ENCODE measurements at places on chromosomes 5 and 9. TPM values are rescaled to one million over a fixed set of nuclear protein-coding genes. Genes with fewer than 3 reads are reported as not detected.

DNA sequence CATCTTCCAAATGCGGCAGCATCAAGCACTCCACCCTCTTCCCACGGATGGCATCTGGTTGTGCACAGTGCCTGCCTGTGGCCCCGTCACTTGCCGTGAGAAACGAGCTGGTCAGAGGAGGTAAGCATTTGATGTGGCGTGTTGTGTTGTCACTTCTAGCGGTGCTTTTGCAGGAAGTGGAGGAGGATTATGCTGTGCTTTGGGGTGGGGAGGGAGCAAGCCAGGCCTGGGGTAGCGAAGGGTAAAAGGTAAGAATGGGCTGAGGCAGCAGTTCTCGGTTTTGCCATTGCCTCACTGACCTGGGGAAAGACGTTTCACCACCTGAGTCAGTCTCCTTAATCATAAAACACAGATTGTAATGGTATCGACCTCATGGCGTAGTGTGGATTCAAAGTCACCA is 2.3 kb upstream of the POMT1 start:
- no peak overlapping the region for H3K27ac ChIP-seq
- H3K4me1 ChIP-seq: peaks cover 6% of the 10 kb centered on the region
- H3K4me3 ChIP-seq: no peak overlapping the region
- DNase-seq: no peak

- H3K27me3 ChIP-seq: no peaks in the 10 kb centered on the region
- no peaks in the 10 kb centered on the region for H3K36me3 ChIP-seq
- H3K27ac ChIP-seq: no peak overlapping the region
- no peak overlapping the region for H3K4me3 ChIP-seq
Measured at GRCh38 chr5:72015103-72015548, 92.1 kb upstream of the MAP1B start.

PCDHGA2 gene
- total RNA-seq: 0.23 TPM

GRCh38 chr5:136132087-136132486 is 558 bp upstream of the SMAD5 start:
- peaks cover 8% of the 10 kb centered on the region for H3K4me1 ChIP-seq
- H3K36me3 ChIP-seq: no peaks in the 10 kb centered on the region
- peak overlapping the region; percentile 94 for H3K4me3 ChIP-seq
- H3K27me3 ChIP-seq: no peaks in the 10 kb centered on the region
- DNase-seq: no peak

GRCh38 chr9:14396171-14396570 is 82.2 kb upstream of the NFIB start:
- no peak overlapping the region for H3K27ac ChIP-seq
- no peak for DNase-seq
- no peaks in the 10 kb centered on the region for H3K4me1 ChIP-seq
- no peak overlapping the region for H3K4me3 ChIP-seq
- no peaks in the 10 kb centered on the region for H3K36me3 ChIP-seq

CDX1 gene
- not detected for total RNA-seq

- no peak overlapping the region for H3K4me3 ChIP-seq
- no peaks in the 10 kb centered on the region for H3K4me1 ChIP-seq
- DNase-seq: no peak
- H3K27me3 ChIP-seq: no peaks in the 10 kb centered on the region
- H3K36me3 ChIP-seq: no peaks in the 10 kb centered on the region
Measured at GRCh38 chr9:136745389-136746154, 2.8 kb downstream of the LCN6 start.

GRCh38 chr5:107673368-107674136 is 2.8 kb upstream of the EFNA5 start:
- H3K4me1 ChIP-seq: peaks cover 51% of the 10 kb centered on the region
- peaks cover 5% of the 10 kb centered on the region for H3K27me3 ChIP-seq
- peak overlapping the region; percentile 22 for H3K4me3 ChIP-seq
- no peak overlapping the region for H3K27ac ChIP-seq
- peak; percentile 82 for DNase-seq
- no peaks in the 10 kb centered on the region for H3K36me3 ChIP-seq

FAM200C gene
- 2.9 TPM for total RNA-seq

- no peak for DNase-seq
- H3K27me3 ChIP-seq: no peaks in the 10 kb centered on the region
- H3K4me3 ChIP-seq: no peak overlapping the region
- H3K36me3 ChIP-seq: no peaks in the 10 kb centered on the region
- H3K27ac ChIP-seq: no peak overlapping the region
- H3K4me1 ChIP-seq: no peaks in the 10 kb centered on the region
Measured at GRCh38 chr5:127079994-127080491, 6.7 kb upstream of the C5orf63 start.

LCN15 gene
- not detected for total RNA-seq

ELAVL2 gene
- 0.19 TPM for total RNA-seq

- no peak overlapping the region for H3K4me3 ChIP-seq
- no peak overlapping the region for H3K27ac ChIP-seq
- DNase-seq: no peak
- no peaks in the 10 kb centered on the region for H3K4me1 ChIP-seq
- no peaks in the 10 kb centered on the region for H3K27me3 ChIP-seq
Measured at GRCh38 chr5:176884571-176884890, 14.6 kb downstream of the HK3 start.

OCLN gene
- 25.9 TPM for total RNA-seq

DNA sequence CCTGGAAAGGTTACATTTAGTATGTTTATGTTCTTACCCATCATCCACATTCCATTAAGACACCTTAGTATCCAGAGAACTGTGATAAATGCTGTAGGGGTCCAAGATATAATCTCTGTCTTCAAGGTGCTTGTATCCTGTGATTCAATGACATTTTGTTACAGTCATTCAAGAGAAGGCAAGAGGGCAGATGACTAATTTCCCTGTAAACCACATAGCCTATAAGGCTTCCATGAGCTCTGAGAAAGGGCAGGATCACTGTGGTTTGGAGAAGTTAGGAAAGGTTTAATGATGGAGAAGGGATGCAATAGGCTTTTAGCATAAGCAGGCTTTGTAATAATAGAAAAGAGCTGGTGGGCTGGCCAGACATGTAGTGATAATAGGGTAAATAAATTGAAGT is 40.0 kb downstream of the PAPPA start:
- no peaks in the 10 kb centered on the region for H3K27me3 ChIP-seq
- no peak overlapping the region for H3K27ac ChIP-seq
- no peaks in the 10 kb centered on the region for H3K36me3 ChIP-seq
- no peak for DNase-seq
- H3K4me3 ChIP-seq: no peak overlapping the region
- peaks cover 3% of the 10 kb centered on the region for H3K4me1 ChIP-seq

GRCh38 chr9:35858458-35858857 is 11.7 kb downstream of the OR13J1 start:
- H3K27ac ChIP-seq: no peak overlapping the region
- no peaks in the 10 kb centered on the region for H3K4me1 ChIP-seq
- H3K36me3 ChIP-seq: no peaks in the 10 kb centered on the region
- DNase-seq: no peak

QRFP gene
- not detected for total RNA-seq

- H3K27ac ChIP-seq: no peak overlapping the region
- H3K36me3 ChIP-seq: no peaks in the 10 kb centered on the region
- no peak for DNase-seq
- H3K4me1 ChIP-seq: no peaks in the 10 kb centered on the region
- no peaks in the 10 kb centered on the region for H3K27me3 ChIP-seq
Measured at GRCh38 chr5:95327211-95327610, 42.3 kb upstream of the MCTP1 start.

DNA sequence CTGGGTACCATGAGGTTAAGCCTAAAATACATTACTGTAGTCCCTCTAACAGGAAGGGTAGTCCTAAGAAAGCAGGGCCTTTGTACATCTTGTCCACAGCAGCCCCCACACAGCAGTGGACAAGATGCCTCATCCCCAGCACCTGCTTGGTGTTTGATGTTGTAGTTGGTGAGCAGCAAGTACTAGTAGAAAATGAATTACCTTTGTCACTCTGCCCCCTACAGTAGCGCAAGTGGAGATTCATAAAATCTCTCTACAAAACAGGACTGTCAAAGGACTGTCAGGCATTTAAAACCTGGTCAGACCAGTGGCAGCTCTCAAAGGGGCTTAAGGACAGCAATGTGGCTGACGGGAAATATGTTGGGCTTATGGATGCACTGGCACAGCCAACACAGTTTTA is 122.5 kb downstream of the TMEM174 start:
- H3K27me3 ChIP-seq: peaks cover 8% of the 10 kb centered on the region
- H3K27ac ChIP-seq: no peak overlapping the region
- peaks cover 11% of the 10 kb centered on the region for H3K4me1 ChIP-seq
- H3K4me3 ChIP-seq: no peak overlapping the region

TLX3 gene
- total RNA-seq: not detected

- DNase-seq: no peak
- no peaks in the 10 kb centered on the region for H3K4me1 ChIP-seq
- H3K36me3 ChIP-seq: no peaks in the 10 kb centered on the region
- no peaks in the 10 kb centered on the region for H3K27me3 ChIP-seq
- H3K4me3 ChIP-seq: no peak overlapping the region
Measured at GRCh38 chr5:124341066-124341858, 405.2 kb downstream of the ZNF608 start.

DNA sequence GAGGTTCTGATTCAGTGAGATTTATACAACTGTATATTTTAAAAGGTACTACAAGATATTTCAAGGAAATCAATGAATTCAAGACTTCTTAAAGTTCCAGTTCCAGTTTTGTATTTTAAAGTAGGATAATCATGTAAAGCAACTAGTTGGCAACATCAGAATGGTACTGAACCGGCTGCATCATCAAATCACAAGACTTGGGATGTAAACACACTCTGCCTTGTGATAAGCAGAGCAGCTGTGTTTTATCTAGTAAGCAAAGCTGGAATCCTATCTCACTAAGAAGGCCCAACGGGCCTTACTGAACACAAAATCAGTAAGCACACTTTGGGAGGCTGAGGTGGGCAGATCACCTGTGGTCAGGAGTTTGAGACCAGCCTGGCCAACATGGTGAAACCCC is 327.2 kb upstream of the NREP start:
- no peaks in the 10 kb centered on the region for H3K36me3 ChIP-seq
- H3K4me3 ChIP-seq: no peak overlapping the region
- H3K27me3 ChIP-seq: no peaks in the 10 kb centered on the region
- DNase-seq: no peak
- no peak overlapping the region for H3K27ac ChIP-seq
- H3K4me1 ChIP-seq: no peaks in the 10 kb centered on the region

GRCh38 chr5:143440448-143441115 is 37.1 kb upstream of the NR3C1 start:
- no peaks in the 10 kb centered on the region for H3K27me3 ChIP-seq
- H3K4me3 ChIP-seq: no peak overlapping the region
- no peak overlapping the region for H3K27ac ChIP-seq

PCDHGA8 gene
- 0.75 TPM for total RNA-seq

MRPS27 gene
- 38.3 TPM for total RNA-seq

GRCh38 chr5:140251527-140251973 is 51.4 kb downstream of the PFDN1 start:
- H3K27ac ChIP-seq: no peak overlapping the region
- no peak for DNase-seq
- H3K36me3 ChIP-seq: peaks cover 11% of the 10 kb centered on the region
- no peaks in the 10 kb centered on the region for H3K27me3 ChIP-seq
- no peak overlapping the region for H3K4me3 ChIP-seq
- H3K4me1 ChIP-seq: peaks cover 2% of the 10 kb centered on the region

DNA sequence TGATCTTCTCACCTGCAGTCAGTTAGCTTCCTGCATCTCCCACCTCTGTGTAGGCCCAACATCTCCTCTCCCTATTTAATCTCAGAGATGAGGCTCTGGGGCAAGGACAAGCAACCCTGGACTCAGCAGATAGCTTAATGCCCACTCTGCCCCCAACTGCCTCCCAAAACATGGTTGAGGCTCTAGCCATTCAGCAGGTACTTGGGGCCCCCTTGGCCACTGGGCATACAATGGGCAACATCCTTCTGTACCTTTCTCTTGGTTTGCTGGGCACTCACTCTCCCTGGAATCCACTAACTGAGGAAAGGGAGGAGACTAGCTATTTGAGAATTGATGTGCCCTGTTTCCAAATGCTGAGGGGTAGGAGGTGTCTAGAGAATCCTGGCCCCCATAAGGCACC is 9.4 kb downstream of the IGIP start:
- DNase-seq: no peak
- no peaks in the 10 kb centered on the region for H3K4me1 ChIP-seq
- no peak overlapping the region for H3K4me3 ChIP-seq
- H3K27ac ChIP-seq: no peak overlapping the region
- H3K27me3 ChIP-seq: no peaks in the 10 kb centered on the region

PRUNE2 gene
- 4.5 TPM for total RNA-seq

DNA sequence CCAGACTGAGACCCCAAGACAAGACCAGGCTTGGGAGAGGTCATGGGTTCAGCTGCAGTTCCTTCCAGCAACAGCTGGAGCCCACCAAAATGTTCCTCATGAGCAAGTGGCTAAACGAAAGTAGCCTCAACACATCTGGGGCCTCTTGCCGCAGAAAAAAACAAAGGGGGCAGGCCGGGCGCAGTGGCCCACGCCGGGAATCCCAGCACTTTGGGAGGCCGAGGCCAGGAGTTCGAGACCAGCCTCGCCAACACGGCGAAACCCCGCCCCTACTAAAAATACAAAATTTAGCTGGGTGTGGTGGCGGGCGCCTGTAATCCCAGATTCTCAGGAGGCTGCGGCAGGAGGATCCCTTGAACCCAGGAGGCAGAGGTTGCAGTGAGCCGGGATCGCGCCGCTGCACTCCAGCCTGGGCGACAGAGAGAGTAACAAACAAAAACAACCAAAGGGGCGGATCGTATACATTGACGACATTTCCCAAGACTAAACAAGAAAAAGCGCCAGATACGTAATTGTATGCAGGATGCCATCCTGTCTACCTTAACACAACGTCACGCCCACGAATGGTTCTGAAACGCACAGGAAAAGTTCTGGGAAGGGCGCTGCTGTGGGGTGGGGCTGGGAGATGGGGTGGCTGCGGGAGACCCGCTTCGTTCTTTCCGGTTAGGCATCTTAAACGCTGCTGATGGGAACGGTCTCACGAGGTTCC is 1.7 kb downstream of the INPP5E start:
- peaks cover 14% of the 10 kb centered on the region for H3K4me1 ChIP-seq
- H3K27ac ChIP-seq: peak overlapping the region; percentile 32
- DNase-seq: no peak
- H3K4me3 ChIP-seq: no peak overlapping the region

DNA sequence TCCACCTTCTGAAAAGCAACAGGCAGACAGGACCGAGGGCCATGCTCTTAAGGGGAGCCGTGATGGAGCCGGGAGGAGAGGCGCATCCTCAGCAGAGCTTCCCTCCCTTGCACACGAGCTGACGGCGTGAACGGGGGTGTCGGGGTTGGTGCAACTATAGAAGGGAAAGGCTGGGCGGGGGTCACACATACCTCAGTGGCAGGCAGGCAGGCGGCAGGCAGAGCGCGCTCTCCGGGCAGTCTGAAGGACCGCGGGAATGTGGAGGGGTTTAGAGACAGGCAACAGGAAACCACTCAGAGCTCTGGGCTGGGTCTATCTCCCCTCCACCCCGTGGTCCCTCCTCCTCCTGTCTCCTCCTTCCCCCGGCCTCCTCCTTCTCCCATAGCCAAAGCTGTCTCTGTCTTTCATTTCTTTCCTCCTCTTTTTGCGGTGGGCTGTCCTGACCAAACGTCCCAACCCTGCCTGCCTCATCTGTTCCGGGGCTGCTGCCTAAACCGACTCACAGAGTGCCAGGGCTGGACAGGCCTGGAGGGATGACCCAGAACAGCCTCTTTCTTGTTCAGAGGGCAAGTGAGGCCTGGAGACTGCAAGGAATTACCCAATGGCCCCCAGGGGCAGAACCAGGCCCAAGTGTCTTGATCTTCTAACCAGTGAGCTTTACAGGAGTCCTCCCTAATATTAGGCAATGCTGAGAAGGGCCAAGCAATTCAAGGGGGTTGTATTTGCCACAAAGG is at the start of gene SPARC:
TSS of gene SPARC (minus strand) at position 242 of the 734 bp plus-strand sequence. CDS start 10,727 bp downstream, outside the sequence.
- no peaks in the 10 kb centered on the region for H3K27me3 ChIP-seq
- peak within 1 kb of the TSS; percentile 83 for H3K27ac ChIP-seq
- H3K36me3 ChIP-seq: no peaks in the 10 kb centered on the region

FCN2 gene
- total RNA-seq: 23.6 TPM

GRCh38 chr5:14251733-14252132 is 108.6 kb downstream of the TRIO start:
- H3K36me3 ChIP-seq: no peaks in the 10 kb centered on the region
- H3K27me3 ChIP-seq: no peaks in the 10 kb centered on the region
- H3K27ac ChIP-seq: no peak overlapping the region
- DNase-seq: no peak

Data from liver (tissue), 10 donors.